ENCODE measurements at places on chromosomes 16 and 17. TPM values are rescaled to one million over a fixed set of nuclear protein-coding genes. Genes with fewer than 3 reads are reported as not detected.

The SLC6A2 gene
- polyA plus RNA-seq, result not detected

The PRSS22 gene
- polyA plus RNA-seq, result not detected

The ASGR1 gene
- 0.46 TPM for polyA plus RNA-seq

The KRTAP4-6 gene
- not detected for polyA plus RNA-seq

The KCNJ2 gene
- polyA plus RNA-seq, result not detected

The ITGAD gene
- polyA plus RNA-seq, result 0.19 TPM

The MRPS34 gene
- polyA plus RNA-seq, result 55.2 TPM
